Activated CD8-positive, alpha-beta memory T cell treated with anti-CD3 and anti-CD28 coated beads for 24 hours (primary cell): ENCODE measurements at places on chromosomes 1 and 21.

DNA sequence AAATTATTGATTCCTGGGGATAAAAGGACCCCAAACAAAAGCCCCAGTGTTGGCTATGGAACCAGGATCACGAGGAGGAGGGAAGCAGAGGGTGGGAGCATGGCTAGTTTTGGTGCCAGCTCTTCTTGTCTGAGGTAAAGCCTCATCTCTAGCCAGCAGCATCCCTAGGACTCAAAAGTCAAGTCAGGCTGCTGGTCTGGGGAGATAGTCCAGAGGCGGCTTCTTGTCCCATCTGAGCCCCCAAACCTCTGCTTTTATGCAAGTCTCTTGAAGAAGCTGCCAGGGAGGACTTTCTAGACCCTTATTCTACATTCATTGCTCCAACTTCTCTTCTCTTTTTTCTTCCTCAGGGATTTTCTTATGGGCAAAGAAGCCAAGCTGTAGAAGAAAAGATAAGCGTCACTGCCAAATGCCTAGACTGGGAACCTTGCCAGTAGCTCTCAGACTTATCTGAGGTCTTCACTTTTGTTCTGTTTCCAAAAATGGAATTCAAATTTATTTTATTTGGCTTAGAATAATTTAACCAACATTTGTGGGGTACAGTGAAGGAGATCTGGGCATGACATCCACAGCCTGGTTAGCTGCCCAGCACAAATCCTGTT is 6.9 kb upstream of the ANKRD35 start:
- DNase-seq = no peak

GRCh38 chr1:68307378-68307787 is 75.1 kb upstream of the WLS start:
- no peak for DNase-seq

DNA sequence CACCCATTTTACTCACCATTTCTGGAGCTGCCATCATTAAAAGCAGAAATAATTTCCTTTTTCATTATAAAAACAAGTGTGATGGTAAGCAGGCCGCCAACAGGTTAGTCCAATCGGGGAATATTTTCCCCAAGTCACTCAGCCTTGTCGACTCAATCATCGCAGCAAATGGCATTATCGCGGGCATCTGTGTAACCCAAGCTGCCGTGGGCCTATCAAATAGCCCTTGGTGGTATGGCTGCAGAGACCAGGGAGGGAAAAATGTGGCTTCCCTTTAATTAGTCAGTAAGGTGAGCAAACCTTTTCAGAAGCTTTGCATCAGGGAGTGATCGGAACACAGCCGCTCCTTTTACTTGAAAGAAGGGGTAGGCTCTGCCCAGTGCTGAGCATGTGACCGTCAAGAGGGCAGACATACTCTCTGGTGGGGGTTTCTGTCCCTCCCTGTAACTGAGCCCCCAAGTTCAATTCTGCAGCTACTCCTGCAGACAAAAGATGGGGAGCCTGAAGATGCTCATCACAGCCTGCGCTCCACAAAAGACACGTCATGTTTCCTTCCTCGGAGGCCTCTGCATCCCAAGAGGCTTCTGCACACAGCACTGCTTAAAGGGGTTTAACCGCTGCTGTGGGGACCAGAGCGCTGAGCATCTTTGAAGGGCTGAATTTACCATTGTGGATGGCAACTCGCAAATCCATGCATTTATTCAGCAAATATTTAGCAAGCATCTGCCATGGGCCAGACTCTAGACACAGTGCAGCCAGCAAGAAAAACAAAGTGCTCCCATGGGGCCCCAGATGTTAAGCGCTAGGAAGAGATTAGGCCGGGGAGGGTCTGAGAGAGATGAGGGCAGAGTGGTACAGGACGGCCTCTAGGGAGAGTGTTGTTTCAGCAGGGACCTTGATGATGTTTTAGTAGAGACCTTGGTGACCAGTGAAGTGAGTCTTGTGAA is 1.2 kb upstream of the TMPRSS3 start:
- DNase-seq = no peak

GRCh38 chr1:54744696-54745095 is 19.6 kb downstream of the PARS2 start:
- peak; percentile 42 for DNase-seq

- no peak for DNase-seq
Measured at GRCh38 chr21:29053011-29053553, 20.4 kb downstream of the CCT8 start.

DNA sequence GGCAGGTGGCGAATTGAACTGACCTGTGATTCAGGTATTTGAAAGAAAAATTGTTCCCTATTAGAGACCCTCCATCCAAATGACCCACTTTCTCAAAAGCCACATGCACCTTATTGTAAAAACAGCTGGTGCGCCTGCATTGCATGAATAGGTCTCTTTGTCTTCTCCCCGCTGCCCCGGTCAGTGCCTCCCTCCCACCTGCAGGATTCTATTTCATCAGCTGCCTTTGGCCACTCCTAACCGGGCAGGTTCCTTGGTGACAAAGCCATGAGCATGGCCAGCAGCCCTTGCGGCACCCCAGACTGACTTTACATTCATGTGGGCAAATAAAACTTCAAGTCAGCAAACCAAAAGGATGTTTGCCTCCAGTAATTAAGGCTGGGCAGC is 6.4 kb downstream of the TMPRSS3 start:
- no peak for DNase-seq

GRCh38 chr1:82724246-82724645 is 923.5 kb downstream of the ADGRL2 start:
- no peak for DNase-seq

DNA sequence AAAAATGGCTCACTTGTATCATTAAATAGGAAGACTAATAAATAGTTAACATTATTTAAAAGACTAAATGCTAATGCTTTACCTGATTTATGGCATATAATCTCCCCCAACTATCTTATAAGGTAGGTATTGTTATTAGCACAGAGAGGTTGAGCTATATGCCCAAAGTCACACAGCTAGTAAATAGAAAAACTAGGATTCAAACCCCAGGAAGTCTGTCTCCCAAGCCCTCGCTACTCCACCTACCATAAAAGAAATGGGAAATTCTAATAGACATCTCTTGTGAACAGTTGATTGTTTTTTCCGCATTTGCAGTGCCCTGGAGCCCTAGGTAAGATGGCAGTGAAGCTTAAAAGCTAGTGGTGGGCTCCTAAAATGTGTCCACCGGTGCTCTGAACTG is 65.2 kb upstream of the SOD1 start:
- no peak for DNase-seq

DNA sequence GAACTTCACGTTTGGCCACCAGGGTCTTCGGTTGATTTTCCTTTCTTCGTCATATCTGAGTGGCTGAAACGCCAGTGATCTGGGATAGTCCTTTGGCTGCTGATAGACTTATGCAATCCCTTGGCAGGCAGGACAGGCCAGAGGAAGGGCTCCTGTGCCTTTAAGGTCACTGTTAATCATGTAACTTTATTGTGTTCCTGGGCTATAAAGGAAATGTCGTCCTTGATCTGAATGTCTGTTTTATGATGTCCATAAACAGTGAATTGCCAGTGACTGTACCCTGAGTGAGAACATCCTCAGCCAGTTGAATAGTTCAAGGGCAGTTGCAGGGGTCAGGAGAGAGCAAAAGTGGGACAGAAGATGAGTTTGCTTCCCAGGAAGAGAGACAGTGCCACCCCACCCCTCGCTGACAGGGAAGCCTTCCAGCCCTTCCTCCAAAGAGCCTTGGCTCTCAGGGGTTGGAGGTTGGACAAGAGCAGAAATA is 68.0 kb downstream of the PDE9A start:
- DNase-seq = no peak

DNA sequence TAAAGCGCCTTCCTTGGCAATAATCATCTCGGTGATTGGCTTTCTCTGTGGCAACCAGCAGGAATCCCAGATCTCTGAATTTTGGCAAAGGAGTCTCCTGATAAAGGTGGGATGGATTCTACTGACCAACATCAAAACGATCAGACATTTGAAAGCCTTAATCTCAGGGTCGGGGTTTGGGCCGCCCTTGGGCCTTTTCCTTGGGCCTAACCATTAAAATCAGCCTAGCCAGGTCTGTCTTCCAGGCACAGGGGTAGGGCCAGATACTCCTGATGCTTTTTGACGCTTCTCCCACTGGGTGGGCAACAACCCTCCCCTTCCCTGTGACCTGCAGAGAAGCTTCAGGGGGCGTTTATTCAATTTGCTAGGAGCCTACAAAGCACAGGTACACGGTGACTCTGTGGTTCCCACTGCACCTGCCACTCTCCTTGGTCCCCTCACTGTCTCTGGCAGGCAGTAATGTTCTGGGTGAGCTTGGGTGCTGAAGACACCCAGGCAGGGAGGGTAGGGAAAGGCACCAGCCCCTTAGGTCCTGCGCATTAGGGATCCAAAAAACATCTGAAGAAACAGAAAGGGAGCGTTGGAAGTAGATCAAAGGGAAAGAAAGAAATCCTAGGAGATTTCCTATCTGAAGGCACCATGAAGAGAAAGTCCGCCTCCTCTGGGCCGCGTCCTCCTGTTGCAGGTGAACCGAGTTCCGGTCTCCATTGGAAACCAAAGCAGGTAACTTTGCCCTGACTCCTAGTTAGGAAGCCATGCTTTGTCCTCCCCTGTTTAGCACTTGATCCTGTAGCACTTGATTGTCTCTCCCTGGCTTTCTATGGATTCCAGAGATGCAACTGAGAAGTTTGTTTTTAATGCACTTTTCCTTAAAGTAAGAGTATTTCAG is 12.3 kb downstream of the RNU1-2 start:
- DNase-seq = no peak

DNA sequence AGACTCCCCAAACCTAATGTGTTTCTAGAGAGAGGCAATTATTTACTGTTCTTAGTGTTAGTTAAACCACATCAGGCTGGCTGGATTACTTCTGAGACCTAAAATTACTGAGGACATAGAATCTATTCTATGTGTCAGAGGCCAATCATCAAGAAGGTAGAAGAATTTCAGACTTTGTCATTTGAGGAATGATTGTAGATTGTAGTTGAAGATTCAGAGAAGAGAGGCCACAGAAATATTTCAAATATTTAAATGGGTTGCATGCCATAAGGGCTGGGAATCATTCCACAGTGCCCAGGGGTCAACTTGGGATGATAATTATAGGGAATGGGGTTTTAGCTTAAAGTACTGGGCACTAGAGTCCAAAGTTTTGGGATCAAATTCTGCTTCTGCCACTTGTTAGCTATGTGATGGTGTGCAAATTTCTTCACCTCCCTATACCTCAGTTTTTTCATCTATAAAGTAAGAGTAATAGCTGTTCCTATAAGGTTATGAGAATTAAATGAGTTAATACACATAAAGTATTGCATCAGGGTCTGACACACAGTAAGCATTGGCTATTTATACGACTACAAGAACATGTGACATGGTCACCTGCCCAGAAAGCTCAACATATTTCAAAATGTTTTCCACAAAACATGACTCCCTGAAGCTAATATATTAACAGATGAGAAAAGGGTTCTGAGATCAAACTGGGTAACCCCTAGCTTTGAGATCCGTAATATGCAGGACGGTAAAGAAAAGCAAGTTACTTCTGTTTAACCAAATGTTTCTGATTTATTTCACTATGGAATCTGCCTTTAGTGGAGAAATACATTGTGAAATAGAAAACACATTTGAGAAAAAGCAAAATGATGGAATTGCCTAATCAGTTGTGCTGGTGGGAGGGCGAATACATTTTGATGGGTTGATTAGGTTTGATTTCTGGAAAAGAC is 69.7 kb upstream of the SPAG17 start:
- no peak for DNase-seq

- no peak for DNase-seq
Measured at GRCh38 chr1:63746129-63746864, 27.5 kb upstream of the ROR1 start.

GRCh38 chr1:69185378-69185777 is 382.3 kb upstream of the LRRC7 start:
- DNase-seq = no peak

DNA sequence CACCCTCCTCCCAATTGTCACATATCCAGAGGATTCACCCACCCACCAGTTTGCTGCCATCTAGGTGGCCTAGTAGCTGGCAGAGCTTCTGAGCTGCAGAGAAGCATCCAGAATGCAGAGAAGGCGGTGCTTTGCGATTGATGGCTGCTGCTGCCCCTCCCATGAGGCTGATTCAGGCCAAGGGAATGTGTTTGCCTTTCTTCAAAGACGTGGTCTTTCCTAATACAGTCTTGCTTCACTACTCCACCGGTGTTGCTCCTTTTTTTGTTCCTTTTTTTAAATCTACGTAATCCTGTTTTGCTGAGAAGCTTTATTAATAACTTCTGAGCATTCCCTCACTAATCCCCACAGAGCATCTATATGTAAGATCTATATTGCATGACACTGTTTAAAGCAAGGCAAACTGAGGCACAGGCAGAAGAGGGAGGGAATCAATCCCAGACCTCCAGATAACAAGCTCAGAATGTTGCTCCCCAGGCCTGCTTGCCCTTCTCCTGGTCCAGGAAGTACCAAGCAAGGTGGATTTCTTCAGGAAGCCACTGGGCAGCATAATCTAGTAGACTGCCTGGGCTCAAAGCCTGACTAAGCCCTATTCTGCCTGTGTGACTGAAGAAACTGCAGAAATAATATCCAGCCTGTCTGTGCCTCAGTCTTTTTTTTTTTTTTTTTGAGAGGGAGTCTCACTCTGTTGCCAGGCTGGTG is 275.5 kb upstream of the FMN2 start:
- no peak for DNase-seq

DNA sequence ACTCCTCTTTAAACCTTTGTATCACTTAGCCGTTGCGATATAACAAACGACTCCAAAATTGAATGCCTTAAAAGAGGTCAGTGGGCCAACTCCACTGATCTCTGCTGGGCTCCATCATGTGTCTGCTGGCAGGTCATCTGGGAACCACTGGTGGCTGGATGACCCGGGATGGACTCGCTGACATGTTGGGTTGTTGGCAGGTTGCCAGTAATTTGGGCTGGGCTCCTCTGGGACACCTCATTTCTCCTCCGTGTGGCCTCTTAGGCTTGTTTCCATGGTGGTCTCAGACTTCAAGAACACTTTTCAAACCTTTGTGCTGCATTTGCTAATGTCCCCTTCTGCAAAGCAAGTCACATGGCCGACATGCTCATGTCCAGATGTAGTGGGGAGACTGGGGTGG is 139.3 kb upstream of the POU3F1 start:
- DNase-seq = no peak

DNA sequence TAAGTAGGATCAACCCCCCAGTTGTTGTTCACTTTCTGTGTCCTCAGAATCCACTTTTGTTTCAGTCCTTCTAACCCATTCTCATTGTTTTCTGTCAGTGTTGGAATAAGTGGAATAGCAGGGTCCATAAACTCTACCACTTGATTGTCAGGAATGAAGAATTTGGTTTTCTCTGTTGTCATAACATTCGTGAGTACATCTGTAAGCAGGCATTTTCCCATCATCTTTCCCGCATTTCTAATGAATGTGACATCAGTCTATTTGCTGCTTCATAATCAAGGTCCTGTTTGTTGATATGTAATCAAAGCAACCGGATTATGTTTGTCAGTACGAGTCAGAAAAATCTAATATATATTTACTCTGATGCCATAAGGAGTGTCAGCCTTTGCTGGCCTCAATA is 147.1 kb downstream of the KIF26B start:
- no peak for DNase-seq

DNA sequence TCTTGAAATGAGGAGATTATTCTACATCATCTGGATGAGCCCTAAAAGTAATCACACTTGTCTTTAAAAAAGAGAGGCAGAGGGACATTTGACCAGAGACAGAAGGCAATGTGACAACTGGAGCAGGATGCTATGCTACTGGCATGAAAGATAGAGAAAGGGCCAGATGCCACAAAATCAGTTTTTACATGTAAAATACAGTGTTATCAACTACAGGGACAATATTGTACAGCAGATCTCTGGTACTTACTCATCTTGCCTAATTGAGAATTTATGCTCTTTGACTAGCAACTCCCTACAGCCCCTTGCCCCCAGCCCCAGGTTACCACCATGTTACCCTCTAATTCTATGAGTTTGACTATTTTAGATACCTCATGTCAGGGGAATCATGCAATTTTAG is 633.4 kb downstream of the LTN1 start:
- no peak for DNase-seq

GRCh38 chr1:145956361-145956760 is 1.5 kb downstream of the LIX1L start:
- DNase-seq = no peak
